Activated CD4-positive, alpha-beta T cell treated with anti-CD3 and anti-CD28 coated beads, Interleukin-10, Interleukin-2, amounts not matched to agents 100 ng/mL and 50 ng/mL, durations not matched to agents 16 hours and 8 hours (primary cell): ENCODE measurements at places on chromosomes 2 and 18.

DNA sequence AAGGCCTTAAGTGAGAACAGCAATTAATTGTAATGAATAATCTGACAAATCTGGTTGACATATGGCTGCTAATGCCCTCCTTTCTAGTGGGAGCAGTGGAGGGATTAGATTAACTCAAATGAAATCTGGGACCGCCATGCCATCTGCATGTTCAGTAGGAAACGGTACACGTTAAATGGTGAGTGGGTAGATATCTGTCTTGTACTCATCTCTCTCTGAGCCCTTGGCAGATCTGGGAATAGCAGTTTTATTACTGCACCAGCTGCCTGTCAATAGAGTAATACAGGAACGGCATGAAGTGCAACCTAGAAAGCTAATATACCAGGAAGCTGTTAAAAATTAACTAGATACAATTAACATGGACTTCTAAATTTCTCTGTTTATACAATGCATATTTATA, 258.8 kb downstream of the GPD2 start:
- DNase-seq, result no peak

DNA sequence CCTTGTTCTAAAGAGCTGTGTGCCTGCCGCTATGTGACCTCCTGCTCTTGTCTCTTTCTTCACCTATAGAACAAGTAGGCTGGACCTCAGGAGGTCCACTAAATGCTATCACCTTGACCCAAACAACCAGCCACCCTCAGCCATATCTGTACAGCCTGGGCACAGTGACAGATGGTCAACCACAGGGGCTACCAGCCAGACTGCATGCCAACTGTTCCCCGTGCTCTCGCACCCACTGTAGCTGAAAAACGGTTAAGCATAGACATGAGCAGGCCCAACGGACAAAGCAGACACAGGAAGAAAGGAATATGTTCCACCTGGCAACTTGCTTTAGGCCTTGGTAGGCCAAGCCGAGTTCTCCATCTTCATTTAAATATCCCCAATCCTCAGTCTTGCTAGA, 43.2 kb upstream of the ACAA2 start:
- DNase-seq, result no peak

DNA sequence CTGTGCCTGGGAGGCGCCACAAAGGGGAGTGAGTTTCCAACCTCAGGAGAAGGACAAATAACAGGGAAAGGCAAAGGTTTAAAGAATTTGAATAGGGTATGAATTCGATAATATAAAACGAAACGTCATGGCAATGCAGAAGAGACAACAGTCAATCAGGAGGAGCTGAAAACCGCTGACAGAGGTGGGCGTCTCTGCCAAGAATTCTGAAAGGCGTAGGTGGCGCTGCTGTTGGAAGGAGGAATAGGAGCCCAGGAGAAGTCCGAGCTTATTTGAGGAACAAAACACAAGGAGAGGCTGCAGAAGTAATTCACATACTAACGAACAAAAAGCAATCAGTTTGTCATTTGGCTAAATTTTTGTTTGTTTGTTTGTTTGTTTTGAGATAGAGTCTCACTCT, 485.8 kb upstream of the POU3F3 start:
- no peak for DNase-seq

- DNase-seq, result no peak
Measured at GRCh38 chr2:48527226-48527885, 2.6 kb upstream of the STON1 start.

DNA sequence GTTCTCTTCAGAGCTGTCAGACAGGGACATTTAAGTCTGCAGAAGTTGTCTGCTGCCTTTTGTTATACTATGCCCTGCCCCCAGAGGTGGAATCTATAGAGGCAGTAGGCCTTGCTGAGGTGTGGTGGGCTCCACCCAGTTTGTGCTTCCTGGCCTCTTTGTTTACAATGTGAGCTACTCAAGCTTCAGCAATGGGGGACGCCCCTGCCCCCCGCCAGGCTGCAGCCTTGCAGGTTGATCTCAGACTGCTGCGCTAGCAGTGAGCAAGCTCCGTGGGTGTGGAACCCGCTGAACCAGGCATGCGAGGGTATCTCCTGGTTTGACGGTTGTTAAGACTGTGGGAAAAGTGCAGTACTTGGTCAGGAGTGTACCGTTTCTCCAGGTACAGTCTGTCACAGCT, 24.0 kb upstream of the PAIP2B start:
- no peak for DNase-seq

GRCh38 chr18:36295880-36296301, 1.6 kb upstream of the FHOD3 start:
- DNase-seq, result no peak

DNA sequence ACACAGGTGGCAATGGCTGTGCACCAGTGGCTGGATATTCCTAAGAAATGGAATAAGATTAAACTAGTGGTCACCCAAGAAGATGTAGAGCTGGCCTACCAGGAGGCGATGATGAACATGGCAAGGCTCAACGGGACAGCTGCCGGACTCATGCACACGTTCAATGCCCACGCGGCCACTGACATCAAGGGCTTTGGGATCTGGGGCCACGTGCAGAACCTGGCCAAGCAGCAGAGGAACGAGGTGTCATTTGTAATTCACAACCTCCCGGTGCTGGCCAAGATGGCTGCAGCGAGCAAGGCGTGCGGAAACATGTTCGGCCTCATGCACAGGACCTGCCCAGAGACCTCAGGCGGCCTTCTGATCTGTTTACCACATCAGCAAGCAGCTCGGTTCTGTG, 190.8 kb downstream of the FTCDNL1 start:
- no peak for DNase-seq
